ENCODE measurements at places on chromosomes 5 and 9.

DNA sequence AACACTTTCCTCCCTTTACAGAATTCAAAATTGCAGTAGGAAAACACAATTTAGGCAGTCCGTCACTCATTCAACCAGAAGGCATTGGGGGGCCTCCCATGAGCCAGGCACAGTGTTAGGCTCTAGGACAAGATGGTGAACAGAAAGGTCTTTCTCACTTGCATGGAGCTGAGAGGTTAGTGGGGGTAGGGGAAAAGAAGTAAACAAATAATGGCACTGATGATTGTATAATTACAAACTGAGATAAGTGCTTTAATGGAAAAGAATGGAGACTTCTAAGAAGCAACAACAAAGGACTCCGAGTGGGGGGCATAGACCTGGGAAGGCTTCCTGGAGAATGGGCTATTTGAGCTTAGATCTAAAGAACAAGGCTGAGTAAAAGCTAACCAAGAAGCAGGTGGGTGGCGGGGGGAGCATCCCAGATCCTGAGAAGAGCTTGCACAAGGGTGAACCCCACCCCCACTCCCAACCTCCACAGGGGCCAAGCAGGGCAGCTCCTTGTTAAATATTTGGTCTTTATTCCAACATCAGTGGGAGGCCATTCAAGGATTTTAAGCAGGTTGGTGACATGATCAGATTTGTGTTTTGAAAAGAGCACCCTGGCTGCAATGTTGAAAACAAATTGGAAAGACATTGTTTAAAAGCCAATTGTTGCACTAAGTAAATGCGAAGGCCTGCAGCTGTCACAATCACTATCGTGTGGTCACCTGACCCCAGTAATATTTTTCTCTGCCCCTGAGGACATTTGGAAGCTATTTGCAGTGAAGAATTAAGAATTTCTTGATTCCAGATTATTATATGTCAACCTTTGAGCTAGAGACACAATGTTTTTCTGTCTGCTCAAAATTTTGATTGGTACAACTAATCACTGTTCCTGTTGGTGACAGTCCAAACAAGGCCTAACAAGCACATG, 73.9 kb upstream of the EFNA5 start:
- no peak for DNase-seq

DNA sequence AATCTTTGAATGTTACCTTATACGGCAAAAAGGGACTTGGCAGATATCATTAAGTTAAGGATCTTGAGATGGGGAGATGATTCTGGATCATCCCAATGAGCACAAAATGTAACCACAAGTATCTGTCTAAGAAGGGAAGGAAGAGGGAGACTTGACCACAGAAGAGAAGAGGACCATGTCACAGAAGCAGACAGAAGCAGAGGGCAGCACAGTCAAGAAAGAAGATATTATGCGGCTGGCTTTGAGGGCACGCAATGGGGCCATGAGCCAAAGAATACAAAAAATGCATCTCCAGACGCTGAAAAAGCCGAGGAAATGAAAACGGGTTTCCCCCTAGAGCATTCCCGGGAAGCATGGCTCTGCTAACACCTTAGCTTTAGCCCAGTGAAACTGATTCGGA, 225.3 kb downstream of the NR2F1-AS1 start:
- DNase-seq: no peak

DNA sequence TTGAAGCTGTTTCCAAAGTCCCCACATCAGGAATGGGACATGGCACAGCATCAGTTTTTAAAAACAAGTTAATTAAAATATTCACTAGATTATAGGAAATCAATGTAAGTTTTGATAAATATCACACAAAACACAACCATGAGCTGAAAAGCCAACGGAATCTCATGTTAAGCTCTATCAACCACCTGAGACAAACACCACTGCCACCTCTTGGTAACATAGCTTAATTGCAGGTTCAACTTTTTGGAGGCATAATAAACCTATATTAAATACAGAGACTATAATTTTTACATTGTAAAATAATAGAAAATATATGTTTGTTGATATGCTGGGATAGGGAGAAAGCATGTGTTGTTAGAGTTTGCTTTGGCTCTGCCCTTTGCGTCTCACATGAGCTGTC, 126.1 kb downstream of the SV2C start:
- DNase-seq: no peak

GRCh38 chr5:125612776-125613175, 810.4 kb upstream of the GRAMD2B start:
- DNase-seq: no peak

DNA sequence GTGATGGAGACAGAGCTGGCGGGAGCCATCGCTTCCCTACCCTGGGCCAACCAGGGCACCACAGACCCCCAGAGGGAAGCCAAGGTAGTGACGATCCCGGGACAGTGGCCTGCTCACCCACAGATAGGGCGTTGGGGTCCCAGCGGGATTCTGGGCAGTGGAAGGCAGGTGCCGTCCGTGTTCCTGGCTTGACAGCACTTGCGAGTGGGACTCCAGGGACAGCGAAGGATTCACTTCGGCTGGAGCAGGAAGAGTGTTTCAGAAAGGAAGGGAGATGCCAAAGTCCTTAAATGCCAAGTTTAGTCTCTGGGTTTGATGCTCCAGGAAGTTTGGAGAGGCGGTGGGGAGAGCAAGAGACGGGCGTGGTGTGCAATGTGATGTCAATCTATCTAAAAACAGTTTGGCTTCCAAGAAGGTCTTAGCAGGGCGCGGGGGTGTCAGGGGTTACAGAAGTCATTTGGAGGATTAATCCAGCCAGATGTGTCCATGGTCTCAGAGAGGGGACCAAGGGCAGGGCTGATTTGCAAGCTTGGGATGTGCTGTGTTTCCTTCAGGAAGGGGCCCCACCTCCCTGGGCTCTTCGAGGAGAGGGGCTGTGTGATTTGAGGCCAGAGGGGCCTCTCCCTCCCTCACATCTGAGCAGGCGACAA, 74.9 kb downstream of the NTNG2 start:
- no peak for DNase-seq

GRCh38 chr5:85249204-85249603, 864.5 kb upstream of the EDIL3 start:
- DNase-seq: no peak

- peak; percentile 93 for DNase-seq
Measured at GRCh38 chr5:53253421-53253871, 143.9 kb upstream of the MOCS2 start.

- DNase-seq: no peak
Measured at GRCh38 chr9:98066235-98066634, 9.7 kb downstream of the NANS start.

DNA sequence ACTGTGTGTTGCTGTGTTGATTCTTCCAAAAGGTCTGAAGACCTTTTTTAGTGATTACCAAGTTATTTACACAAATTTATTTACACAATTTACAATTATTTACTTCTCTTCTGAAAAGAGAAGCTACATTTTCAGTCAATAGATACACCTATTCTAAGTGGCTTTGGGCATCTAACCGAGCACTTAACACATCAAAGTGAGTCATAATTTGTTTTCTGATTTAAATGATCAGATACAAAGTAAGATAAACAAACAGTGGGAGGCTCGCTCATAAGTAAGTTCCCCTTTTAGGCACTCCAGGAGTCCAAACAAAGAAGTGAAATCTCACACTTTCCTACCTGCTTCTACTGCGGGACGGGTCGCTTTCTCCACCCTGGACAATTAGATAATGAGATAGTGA, 90.2 kb downstream of the APBA1 start:
- no peak for DNase-seq

DNA sequence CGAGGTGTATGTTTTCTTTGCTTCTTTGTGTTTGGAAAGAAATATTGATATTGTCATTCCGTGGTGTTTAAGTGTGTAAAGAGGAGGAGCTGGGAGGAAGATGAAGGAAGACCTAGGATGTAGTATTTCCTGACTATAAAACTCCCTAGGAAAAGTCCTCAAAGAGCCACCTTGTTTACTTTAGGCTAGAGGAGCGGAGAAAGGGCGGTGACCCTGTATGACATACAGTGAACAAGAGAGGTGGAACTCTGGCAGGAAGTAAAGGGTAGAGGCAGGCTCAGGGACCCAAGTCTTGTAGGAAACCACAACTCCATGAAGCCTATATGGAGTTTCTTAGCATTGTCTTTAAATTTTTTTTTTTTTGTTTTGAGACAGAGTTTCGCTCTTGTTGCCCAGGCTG, 303.9 kb downstream of the DOCK8 start:
- DNase-seq: no peak

- DNase-seq: peak; percentile 81
Measured at GRCh38 chr9:135992486-135993408, 31.6 kb upstream of the UBAC1 start.

DNA sequence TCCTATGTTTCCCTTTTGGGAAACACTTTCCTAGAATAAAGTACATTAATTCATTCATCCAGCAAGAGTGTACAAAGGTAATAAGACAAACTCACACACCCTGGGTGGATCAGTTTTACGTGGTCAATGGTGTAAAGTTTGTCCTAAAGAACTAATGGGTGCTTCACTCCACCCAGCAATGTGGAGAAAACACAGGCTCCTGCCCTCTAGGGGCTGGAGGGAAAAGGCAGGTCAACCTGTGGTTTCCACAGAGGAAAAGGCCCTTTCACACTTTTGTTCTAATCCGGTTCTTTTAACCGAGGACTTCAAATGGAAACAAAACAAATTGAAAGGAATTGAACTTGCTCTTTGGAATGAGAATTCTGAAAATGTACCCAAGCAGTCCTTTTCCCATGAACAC, 80.9 kb upstream of the SPOCK1 start:
- DNase-seq: no peak

GRCh38 chr5:83071286-83072051, 5.7 kb downstream of the TMEM167A start:
- DNase-seq: no peak

DNA sequence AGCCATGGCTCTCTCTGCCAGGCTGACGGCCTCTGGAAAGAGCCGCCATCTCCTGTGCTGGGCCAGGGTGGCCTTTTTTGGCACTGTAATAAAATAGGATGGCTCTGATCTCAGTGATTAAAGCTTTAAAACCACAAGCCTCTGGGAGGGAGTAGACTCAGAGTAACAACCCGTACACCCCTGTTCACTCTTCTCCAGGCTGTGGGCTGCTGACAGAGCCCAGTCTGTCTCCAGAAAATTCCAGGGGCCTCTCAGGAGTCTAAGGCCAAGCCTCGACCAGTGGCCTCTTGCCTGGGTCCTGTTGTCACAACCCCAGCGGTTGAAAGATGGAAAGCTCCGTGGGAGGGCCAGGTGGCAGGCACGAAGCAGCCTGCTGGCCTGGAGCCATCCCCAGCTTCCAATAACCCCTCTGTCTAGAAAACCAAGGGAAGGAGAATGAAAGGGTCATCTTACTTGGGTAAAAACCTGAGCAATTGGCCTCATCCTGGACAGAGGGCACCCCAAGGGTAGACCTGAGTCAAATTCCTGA, 286.7 kb upstream of the ZNF462 start:
- no peak for DNase-seq

- no peak for DNase-seq
Measured at GRCh38 chr9:2320114-2320513, 301.5 kb upstream of the VLDLR start.

- no peak for DNase-seq
Measured at GRCh38 chr5:113969901-113970300, 392.0 kb upstream of the KCNN2 start.

GRCh38 chr9:87381050-87381711, 116.5 kb upstream of the DAPK1 start:
- DNase-seq: no peak
